ENCODE measurements at places on chromosomes 1 and 21.

DNA sequence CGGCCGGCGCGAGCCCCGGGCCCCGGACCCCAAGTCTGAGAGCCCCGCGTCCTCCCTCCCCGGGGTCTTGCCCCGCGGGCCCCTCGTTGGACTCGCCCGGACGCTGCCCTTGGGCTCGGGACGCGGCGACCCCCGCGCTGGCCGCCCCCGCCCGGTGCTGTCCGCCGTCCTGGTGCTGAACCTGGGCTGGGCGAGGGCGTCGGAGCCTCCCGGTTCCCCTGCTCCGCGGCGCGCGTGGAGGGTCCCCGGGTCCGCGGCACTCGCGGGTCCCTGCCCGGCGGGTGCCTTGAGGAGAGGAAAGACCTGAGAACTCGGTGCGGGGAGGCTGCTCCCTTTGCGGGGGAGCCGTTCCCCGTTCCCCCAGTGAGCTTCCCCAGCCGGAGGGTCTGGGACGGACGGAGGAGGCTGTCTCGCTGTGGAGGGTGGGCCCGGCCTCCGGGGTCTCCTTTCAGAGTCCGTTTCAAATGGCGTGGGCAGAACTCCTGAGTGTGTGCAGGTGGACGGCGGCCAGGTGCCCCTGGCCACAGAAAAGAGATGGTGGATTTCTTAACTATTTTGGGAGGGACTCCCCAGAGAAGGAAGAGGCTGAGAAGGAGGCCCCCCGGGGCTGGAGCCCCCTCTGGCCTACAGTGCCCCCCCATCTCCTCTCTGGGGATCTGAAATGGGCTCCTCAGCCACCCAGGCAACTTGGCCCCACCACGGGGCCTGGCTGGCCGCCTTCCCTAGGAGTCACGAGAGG lies 595 bp downstream of the GABRD start:
- no peak for DNase-seq

GRCh38 chr21:28283641-28284490 lies 708.8 kb downstream of the LTN1 start:
- peak; percentile 89 for DNase-seq

- DNase-seq = no peak
Observed at GRCh38 chr1:173020138-173020750, 30.5 kb downstream of the TNFSF18 start.

GRCh38 chr21:46668381-46668780 lies 32.9 kb downstream of the PRMT2 start:
- DNase-seq = no peak

- DNase-seq = peak; percentile 19
Observed at GRCh38 chr1:206550446-206550845, 43.1 kb downstream of the RASSF5 start.

DNA sequence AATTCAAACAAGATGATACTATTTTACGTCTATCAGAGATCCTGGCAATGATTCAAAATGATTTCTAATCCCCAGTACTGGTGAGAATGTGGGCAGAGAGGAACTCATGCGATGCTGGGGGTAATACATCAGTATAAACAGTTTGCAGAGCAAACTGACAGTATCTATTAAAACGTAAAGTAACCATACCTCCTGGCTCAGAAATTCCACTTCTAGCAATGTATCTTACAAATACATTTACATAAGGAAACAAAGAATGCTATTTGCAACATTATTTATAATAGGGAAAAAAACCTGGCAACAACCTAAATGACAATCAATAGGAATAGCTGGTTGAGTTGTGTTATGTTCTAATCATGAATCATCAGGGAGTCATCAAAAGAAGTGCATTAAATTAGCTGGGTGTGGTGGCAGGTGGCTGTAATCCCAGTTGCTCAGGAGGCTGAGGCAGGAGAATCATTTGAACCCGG lies 15.9 kb downstream of the RCAN1 start:
- peak; percentile 21 for DNase-seq

DNA sequence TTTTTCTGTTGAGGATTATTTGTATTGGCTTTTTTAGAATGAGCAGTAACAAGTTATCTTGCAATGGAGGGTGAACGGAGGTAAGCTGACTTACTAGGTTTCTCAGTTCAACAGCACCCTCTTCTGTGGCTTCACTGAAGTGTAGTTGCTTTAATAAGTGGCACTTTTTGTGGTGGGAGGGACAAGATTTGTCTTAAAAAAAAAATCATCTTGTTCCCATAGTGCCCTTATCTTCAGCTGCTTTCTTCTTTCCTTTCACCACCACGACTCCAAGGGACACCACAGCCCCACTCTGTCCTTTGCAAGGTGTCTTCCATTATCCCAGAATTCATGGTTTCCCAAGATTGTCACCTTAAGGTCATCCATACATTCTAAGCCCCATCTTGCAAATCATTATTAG lies 92.9 kb downstream of the PIGK start:
- DNase-seq = peak; percentile 69

DNA sequence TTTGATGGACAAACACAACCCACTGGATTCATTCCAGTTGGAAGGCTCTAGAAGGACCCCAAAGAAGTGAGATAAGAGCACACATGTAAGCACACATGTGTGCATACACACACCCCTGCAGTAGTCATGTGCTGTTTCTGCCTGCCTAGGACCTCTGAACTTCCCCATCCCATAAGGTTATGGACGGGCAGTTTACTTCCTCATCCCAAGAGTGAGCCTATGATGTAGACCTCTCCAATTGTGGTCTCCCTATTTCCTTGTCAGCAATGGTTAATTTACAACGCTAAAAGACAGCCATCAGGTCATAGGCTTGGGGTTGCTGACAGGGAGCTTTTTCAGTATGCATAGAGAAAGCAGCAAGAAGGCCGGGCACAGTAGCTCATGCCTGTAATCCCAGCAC lies 15.4 kb upstream of the ADAR start:
- no peak for DNase-seq

GRCh38 chr1:162765788-162766187 lies 24.7 kb upstream of the HSD17B7 start:
- no peak for DNase-seq
